ENCODE measurements at places on chromosomes 5 and 9. TPM values are rescaled to one million over a fixed set of nuclear protein-coding genes. Genes with fewer than 3 reads are reported as not detected.

- DNase-seq: peak; percentile 51
Observed at GRCh38 chr5:82388181-82388580, 110.0 kb upstream of the RPS23 start.

- DNase-seq: no peak
Observed at GRCh38 chr5:6085341-6085860, 292.9 kb downstream of the MED10 start.

GRCh38 chr9:93126825-93127368 lies 7.2 kb downstream of the NINJ1 start:
- peak; percentile 78 for DNase-seq

- DNase-seq: peak; percentile 79
Observed at GRCh38 chr9:108041551-108041950, 552.0 kb upstream of the KLF4 start.

SPEF2 gene
- total RNA-seq: 12.7 TPM

GRM6 gene
- not detected for total RNA-seq
